ENCODE measurements at places on chromosomes 11 and 22. TPM values are rescaled to one million over a fixed set of nuclear protein-coding genes. Genes with fewer than 3 reads are reported as not detected.

SLC22A8 gene
- total RNA-seq: not detected

OR52E8 gene
- total RNA-seq: not detected

C11orf16 gene
- total RNA-seq: not detected

OR8A1 gene
- not detected for total RNA-seq

OR2D2 gene
- not detected for total RNA-seq

DNA sequence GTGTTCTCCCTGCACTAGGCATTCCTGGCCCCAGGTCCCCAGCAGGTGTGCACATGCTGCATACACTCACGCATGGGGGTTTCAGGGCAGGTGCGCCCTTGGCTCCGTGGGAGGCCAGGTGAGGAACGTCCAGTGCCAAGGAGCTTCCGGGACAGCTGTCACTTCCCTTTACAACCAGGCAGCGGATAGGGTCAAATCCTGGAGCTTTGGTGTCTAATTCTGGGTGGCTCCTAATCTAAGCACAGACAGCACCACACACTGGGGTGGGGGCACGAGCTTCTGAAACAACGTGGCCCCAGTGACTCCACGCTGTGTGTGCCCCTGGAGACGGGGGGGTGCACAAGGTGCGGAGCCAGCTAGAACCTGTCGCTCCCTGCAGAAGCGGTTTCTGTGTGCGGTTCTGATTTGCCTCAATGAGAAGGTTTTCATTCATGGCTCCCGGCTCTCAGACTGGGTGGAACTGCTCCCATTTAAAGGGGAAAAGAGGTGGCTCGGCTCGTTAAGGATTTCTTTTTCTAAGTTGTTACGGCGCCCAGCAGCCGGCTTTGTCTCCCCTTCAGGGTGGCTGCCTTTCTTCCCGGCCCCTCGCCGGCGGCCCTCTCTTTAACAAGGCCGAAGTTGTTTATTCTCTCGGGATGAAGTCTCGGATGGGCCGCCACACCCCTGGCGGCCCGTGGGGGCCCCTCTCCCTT lies 5.0 kb downstream of the CCND1 start:
- DNase-seq: no peak

DNA sequence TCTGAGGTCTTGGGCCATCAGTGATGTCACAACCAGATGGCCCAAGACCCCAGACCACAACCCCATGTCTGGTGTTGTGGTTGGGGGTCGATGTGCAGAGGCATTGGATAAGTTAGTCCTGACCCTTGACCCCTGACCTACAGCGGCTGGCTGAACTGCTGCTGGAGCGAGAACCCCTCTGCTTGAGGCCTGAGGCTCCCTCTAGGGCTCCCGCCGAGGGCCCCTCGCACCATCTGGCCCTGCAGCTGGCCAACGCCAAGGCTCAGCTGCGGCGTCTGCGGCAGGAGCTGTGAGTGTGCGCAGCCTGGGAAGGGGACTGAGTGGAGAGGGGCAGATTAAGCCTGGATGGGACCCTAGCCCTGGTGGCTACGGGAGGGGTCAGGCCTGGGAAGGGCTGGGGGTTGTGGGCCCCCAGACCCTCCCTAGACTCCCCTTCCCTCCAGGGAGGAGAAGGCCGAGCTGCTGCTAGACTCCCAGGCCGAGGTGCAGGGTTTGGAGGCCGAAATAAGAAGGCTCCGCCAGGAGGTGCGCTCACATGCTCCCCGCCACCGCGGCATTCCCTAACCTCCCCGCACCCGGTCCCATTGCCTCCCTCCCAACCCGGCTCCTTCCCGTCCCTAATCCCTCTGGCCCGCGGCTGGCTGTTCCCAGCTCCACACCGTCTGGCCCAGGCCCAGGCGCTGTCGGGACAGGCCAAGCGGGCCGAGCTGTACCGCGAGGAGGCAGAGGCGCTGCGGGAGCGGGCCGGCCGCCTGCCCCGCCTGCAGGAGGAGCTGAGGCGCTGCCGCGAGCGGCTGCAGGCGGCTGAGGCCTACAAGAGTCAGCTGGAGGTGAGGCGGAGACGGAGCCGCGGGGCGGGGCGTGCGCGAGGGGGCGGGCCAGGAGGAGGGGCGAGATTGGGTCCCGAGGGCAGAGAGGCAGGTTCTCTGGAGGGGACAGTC lies 2.1 kb downstream of the CCDC88B start:
- peak; percentile 46 for DNase-seq

GRCh38 chr22:23803001-23803819 lies 16.4 kb downstream of the SMARCB1 start:
- DNase-seq: no peak

DNA sequence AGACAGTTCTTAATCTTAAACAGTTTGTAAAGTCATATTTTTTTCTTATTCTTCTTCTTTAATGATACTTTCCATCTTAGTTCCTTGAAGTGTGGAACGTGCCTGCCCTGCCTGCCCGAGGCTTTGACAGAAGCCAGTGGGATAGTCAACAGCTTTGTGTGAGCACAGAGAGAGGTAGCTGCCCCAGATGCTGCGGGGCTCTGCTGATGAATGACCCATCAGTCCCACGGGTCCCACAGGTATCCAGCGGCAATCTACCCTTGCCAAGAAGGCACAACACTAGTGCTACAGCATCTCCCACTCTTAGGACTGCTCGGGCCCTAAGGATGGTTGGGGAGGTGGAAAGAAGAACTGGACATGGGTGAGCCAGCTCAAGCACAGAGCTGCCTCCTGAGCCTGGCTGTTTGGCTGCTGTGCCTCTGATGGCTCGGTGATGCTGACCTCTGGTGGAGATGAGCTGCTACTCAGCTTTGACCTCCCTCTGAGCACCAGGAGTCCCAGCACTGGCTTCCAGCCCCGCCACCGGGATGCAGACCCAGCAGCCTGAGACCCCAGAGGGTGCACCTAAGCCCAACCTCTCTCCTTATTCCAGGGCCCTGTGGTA lies 11.8 kb upstream of the APLNR start:
- peak; percentile 5 for DNase-seq

DNA sequence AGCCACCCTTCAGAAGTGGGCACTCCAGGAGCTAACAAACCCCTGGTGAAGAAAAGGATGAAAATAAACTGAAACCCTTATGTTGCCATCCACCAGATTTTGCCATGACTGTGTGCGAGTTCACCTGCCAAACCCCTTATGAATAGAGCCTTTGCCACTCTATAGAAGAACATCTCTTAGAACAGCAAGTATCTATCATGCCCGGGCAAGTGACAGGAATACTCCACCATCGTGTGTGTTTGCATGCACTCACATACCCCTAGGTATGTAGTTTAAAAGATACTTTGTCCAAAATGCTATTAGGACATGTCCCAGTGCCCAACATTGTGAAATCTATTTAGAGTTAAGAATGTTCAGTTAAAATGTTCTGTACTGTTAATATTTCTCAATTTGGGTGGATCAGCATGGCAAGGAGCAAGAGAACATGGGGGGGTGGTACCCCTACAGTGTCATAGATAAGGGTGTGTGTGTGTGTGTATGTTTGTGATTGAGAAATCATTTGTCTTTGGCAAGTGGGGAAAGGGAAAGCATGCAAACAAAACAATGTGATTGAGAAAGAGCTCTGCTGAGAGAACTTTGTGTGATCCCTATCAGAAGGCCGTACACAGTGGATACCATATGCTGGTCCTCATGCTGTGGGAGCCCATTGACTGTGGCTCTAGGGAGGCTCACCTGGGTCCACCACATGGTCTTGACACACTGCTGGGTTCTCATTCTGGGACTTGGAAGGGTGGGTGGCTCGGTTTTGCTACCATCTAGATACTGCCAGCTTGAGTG lies 94.9 kb downstream of the ZBTB16 start:
- no peak for DNase-seq

DNA sequence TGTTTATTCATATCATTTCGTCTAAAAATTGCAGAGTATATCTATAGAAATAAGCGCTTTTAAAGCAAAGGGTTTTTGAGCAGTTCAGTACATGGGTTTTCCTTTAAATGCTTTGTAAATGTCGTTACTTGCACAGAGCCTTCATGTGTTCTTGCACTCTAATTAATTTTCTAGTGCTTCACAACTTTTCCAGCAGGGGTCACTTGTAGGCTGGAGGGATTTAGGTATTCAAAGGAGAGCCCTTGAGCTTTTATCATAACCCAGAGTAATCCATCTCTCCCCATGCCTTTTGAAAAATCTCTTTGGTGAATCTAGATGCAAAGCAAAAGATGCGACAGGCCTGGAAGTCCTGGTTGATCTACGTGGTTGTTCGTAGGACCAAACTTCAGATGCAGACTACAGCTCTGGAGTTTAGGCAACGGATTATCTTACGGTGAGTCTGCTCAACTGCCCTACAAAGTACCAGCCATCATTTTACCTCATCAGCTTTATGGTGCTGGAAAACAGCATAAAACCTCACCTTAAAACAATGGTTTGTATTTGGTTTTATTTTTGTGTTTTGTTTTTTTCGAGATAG lies 60.4 kb downstream of the SFI1 start:
- DNase-seq: no peak

GRCh38 chr11:68012843-68013610 lies 2.9 kb downstream of the ALDH3B1 start:
- DNase-seq: no peak

DNA sequence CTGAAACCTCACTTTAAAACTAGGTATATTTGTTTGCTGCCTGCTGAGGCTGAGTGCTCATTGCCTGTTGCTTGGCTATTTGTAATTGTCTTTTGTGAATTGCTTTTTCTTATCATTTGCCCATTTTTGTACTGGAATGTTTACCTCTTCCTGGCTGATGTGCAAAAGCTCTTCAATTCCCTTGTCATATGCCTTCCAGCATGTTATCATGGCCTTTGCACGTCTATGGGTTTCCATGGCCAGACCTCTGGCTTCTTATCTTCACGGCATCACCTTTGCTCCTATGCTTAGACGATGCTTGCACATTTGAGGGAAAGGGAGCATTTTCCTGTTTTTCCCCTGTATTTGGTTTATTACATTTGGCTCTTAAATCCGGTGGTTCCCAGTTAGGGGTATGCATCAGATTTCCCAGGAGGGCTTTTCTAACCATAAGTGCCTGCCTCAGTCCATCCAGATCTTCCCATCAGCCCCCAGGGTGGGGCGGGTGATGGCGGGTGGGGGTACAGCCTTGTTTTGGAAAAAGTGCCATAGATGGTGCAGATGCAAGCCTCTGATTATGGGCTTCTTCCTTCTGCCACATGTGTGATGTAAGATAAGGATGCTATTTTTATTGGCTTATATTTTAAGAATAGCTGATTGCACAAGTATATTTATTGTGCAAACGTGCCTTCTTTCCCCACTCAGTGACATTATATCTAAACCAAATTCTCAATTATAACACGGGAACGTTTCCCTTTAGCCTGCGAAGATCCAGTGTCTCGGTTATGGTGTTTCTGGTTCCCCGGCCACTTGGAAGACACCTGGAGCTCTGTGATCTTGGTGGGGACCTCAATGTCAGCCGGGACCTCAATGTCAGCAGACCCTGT lies 70.6 kb upstream of the SEPTIN5 start:
- DNase-seq: no peak

- no peak for DNase-seq
Observed at GRCh38 chr11:110850846-110851245, 138.6 kb upstream of the ARHGAP20 start.

GRCh38 chr22:49107561-49107960 lies 720.1 kb downstream of the BRD1 start:
- no peak for DNase-seq

All from thoracic aorta (tissue), 2 donors.